Renal cortex interstitium (tissue), 15 donors: ENCODE measurements at places on chromosomes 6 and 20. TPM values are rescaled to one million over a fixed set of nuclear protein-coding genes. Genes with fewer than 3 reads are reported as not detected.

The NHSL1 gene
- 14.1 TPM for polyA plus RNA-seq

GRCh38 chr6:35146453-35146852 is 5.3 kb upstream of the TCP11 start:
- DNase-seq = no peak

DNA sequence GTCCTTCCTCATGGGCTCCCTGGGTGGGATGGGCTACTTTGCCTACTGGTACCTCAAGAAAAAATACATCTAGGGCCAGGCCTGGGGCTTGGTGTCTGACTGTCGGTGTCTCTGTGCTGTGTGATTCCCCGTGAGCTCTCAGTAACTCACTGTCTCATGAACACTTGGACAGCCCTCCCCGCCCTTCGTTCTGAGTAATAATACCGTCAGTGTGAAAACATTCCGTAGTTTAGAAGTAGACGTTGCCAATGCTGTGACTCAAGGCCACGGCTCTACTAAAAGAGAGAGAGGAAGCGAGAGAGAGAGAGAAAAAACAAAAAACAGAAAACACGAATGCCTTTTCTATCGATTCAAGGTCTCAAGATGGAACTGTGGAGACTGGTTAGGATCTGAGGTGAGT is 31.8 kb downstream of the FITM2 start:
- no peak for DNase-seq

DNA sequence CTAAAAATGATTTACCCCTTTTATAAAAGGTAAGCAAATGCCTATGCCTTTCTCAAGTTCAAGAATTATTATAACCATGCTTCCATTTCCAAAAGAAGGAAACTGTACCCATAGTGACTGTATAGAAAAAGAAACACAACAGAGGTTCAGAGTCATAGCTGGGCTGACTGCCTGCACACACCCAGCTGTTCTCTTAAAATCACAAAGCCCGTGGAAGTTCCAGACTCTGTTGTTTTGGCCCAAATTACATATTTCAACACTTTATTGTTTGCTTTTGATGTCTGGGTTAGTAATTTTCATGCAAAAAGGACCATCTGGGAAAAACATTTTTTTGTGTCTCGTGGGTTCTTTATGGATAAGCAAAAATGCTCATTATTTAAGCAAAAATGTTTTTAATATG is 99.2 kb downstream of the LCA5 start:
- peak; percentile 31 for DNase-seq

DNA sequence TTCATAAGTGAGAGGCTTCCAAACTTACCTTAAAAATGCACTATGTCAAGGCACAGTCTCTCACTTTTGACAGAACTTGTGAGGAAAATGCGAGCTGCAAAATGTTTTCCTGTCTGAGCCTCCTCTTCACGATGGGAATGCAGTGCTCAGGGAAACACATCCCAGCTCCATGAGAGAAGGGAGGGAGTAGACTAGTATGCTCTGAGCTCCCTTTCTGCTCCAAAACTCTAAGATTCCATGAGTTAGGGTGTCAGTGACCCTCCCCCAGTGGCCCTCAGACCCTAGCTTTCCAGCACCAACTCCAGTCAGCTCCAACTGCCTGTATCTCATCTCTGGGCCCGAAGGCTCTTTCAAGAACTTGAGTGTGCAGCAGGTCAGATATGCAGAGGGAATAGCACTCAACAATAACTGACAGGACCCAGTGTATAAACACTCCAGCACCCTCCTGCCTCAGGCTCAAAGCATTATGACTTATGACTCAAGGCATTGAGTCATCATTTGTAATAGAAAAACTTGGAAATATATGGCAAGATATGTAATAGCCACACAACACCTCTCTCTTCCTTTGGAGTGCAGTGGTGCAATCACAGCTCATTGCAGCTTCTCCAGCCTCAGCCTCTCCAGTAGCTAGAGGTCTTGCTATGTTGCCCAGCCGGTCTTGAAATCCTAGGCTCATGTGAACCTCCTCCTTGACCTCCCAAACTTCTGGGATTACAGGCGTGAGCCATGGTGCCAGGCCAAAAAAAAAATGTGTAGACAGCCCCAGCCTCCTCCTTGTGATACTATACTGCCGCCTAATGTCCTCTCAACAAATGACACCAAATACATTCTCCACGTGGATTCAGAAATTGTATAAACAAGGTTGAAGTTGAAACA is 16.7 kb upstream of the ENTPD6 start:
- no peak for DNase-seq

- no peak for DNase-seq
Measured at GRCh38 chr6:135161411-135162395, 19.4 kb upstream of the MYB start.
